ENCODE measurements at places on chromosomes 7 and 10.

- DNase-seq: no peak
Measured at GRCh38 chr10:73408061-73408460, 5.8 kb downstream of the ANXA7 start.

- DNase-seq: no peak
Measured at GRCh38 chr10:50211670-50212069, 39.6 kb downstream of the ASAH2 start.

GRCh38 chr7:75658369-75658768, 80.4 kb downstream of the HIP1 start:
- DNase-seq: no peak

DNA sequence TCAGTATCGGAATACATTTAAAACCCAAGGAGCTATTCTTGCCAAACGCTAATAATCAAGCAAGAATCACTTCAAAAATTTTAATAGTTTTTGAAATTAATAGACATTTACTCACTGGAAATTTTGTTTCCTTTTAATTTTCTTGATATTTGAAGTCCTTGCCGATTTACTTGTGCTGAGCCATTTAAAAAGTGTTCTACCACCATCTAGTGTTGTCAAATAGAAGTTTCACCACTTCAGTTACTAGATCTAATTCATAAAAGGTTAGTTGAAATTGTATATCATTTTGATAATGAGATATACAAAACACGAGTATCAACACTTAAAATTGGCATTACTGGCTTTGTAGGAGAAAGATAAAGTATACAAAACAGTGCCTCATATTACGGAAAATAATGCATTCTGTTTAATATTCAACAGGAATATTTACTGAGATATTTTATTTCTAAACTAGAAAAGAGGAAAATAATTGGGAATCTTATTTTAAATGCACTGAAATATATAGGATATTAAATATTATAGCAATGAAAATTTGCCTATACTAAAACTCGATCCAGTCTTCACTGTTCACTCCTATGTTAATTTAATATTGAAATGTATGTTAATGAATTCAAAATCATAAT, 664.8 kb upstream of the SEMA3D start:
- peak; percentile 31 for DNase-seq

- no peak for DNase-seq
Measured at GRCh38 chr7:109527833-109528232, 958.2 kb downstream of the DNAJB9 start.

GRCh38 chr10:14571866-14572507, 202.7 kb downstream of the FAM107B start:
- peak; percentile 46 for DNase-seq

DNA sequence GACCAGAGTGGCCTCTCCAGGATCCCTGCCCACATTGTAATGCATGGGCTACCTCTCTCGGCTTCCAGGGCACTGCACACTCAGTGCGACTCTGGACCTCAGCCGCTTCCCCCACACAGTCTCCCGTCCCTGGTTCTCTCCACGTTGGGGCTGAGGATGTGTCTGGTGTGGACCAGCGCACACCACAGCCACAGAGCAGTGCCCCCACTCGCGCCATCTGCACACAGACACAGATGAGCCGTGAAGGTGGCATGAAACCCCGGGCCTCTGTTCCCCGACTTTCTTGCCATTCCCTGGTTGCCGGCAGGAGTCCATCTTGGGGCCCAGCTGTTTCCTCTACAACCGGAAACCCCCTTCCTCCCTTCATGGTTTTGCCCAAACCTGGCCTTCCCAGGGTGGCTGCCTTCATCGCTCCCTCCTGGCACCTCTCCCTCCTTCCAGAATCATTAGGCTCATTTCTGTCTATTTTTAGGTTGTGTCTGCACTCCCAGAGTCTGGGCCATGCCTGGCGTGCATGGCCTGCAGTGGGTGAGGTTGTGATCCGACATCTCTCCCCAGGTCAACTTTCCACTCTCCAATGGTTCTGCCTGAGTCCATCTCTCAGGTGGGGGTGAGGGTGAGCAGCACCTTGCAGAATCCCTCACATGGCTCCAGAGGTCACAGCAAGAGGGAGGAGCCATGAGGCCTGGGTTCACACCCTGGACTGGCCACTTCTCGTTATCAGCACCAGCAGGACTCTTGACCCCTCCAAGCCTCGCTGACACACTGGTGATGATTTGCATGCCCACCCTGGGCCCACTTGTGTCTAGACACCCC, 10.1 kb downstream of the RASGEF1A start:
- no peak for DNase-seq

GRCh38 chr7:127189074-127189473, 63.7 kb downstream of the GRM8 start:
- no peak for DNase-seq

DNA sequence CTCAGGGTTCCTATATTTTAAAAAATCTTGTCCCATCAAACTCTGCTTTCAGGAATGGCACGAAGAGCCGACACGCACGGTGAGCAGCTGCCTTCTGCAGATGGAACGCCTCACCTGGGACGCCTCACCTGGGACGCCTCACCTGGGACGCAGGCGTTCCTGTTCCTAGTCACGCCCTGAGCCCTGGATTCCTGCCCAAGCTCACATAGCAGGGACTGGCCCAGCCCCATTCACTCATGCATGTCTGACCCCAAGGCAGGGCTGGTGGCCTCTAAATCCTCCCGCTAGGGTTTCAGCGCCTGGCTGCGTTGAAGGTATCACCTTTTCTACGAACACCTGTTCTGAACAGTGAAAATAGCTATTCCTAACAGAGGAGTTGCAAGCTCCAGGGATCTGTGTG, 49.8 kb downstream of the CARD11 start:
- DNase-seq: peak; percentile 51

DNA sequence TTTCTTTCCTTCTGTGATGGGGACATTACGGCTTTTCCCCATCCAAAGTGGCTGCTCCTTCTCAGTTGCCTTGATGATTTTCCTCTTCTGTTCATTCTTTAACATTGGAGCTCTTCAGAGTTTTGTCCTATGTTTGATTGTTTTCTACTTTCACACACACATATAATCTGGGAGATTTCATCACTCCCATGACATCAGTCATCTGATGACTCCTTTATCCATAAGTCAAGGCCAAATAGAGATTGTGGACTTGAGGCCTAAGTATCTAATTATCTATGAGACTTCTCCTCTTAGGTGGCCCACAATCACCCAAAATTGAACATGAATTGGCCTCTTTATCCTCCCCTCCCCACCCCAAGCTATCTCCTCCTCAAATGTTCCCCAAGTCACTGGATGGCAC, 5.3 kb upstream of the COL1A2 start:
- no peak for DNase-seq

- no peak for DNase-seq
Measured at GRCh38 chr7:22083704-22084240, 138.1 kb upstream of the CDCA7L start.

DNA sequence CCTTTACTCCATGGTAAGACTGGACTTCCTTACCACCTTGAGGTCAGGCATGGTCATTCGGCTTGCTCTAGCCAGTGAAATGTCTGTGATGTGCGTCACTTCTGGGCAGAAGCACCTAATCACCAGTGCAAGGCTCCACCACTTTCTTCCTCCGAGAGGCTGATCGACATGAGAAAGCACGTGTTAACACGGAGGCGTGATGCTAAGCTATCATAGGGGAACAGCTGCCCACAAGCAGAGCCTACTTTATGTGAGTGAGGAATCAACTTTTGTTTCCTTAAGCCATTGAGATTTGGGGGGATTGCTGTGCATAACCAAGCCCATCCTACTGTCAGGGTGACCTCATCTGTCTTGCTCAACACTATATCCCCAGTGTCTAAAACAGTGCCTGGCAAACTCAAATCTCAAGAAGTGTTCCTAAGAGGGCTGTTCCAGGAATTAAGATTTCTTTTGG, 23.1 kb upstream of the SAR1A start:
- DNase-seq: no peak

DNA sequence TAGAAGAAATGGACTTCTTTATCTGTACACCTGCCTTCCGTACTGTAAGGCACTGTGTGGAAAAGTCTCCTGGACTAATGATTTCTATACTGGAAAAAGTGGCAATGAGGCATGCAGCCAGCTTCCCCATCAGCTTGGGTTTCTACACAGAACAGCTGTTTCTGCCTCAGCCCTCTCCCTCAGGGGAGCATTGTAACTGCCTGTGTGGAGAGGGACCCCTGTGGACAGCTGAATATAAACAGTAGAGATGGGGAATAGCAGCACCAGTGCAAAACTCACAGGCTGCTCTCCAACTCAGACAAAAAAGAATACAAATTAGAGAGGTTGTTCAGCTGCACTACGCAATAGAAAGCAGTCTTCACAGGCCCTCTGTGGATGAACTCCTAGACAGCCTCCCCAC, 451.3 kb upstream of the MBL2 start:
- no peak for DNase-seq

DNA sequence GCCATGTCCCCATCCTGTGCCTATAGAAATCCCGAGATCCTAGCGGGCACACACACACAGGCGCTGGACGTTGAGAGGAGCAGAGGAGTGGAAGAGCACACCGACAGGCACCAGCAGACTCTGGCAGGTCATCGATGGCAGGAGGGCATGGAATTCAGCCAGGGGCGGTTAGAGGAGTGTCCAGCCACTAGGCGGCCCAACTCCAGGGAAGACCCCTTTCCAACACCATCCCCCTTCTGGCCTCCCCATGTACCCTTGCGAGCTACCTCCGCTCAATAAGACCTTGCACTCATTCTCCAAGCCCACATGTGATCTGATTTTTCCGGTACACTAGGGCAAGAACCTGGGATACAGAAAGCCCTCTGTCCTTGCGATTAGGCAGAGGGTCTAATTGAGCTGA, 356.0 kb upstream of the DPP6 start:
- no peak for DNase-seq

DNA sequence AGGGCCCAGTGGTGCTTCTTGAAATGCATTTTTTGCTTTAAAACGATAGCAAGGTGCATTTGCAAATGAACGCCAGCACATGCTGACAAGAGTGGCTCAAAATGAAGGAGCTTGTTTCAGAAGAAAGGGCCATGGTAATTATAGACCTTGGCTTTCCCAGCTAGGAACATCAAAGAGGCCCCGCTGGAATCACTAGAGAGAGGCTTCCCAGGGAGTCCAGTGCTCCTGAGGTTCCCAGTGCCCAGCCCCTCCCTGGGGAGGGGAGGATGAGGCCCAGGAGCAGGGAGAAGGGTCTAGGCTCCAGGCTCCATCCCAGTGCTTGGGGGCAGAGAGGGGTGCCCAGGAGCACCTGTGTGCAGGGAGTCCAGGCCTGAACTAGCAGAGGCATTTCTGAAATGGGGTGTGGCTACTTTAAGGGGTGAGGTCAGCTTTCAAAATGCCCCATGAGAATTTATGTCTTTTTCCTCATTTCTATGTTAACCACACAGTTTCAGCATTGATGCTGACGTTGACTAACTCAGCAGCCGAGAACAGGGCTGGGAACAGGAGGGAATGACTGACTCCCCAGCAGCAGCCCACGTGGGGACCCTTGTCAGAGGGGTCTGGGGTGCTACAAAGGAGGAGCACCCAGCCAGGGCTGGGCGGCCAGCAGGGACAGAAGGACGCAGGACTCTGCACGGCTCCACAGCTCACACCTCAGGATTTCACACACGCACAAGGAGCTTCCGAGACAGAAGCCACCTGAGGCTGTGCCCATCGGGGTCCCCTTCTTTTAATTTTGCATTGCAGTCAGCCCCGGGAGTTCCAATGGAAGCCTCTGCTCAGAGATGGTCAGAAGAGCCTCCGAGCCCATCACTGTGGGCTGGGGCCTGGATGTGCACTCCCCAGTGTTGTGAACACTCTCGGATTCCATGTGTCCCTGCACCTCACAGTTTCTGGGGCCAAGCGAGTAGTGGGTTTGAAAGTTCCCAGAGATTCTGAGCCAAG, 570.2 kb downstream of the PTPRN2 start:
- no peak for DNase-seq

- DNase-seq: no peak
Measured at GRCh38 chr7:3043544-3044371, at the start of gene CARD11. Gene CARD11, minus strand, starts transcription at chr7:3043867. Its CDS starts 85,361 bp downstream, at chr7:2958506.

GRCh38 chr10:25174461-25175230, at the start of gene GPR158:
Gene GPR158, plus strand, starts transcription at chr10:25175001. Its CDS starts 420 bp downstream, at chr10:25175421.
- DNase-seq: peak; percentile 75

- peak; percentile 34 for DNase-seq
Measured at GRCh38 chr10:9331583-9332008, 1277.1 kb downstream of the GATA3 start.

GRCh38 chr10:92290076-92290836, 622 bp downstream of the CPEB3 start:
- peak; percentile 20 for DNase-seq

GRCh38 chr10:114483575-114483974, 79.3 kb upstream of the AFAP1L2 start:
- no peak for DNase-seq

- DNase-seq: no peak
Measured at GRCh38 chr7:134777908-134778580, 1.4 kb upstream of the CALD1 start.

DNA sequence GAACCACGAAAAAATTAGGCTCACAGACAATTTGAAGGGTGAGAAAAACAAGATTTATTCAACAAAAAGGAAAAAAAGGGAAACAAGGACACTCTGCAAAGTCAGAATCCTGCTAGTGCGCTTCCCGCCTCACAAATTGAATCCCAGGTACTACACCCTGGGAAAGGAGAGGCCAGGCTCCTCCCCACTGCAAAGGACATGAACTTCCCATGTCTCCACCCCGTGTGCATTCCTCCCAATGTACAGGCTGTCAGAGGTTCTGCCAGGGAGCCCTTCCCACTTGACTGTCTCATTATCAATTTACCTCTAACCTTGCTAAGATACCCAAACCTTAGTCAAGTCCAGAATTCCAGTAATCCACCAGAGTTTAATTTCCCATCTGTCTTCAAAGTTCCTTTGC, 70.4 kb upstream of the CDK1 start:
- no peak for DNase-seq

- DNase-seq: no peak
Measured at GRCh38 chr10:101222683-101223273, 6.5 kb downstream of the LBX1 start.

- peak; percentile 39 for DNase-seq
Measured at GRCh38 chr10:67520924-67521520, 175.0 kb downstream of the CTNNA3 start.

- no peak for DNase-seq
Measured at GRCh38 chr10:48478469-48478868, 126.4 kb downstream of the ARHGAP22 start.

DNA sequence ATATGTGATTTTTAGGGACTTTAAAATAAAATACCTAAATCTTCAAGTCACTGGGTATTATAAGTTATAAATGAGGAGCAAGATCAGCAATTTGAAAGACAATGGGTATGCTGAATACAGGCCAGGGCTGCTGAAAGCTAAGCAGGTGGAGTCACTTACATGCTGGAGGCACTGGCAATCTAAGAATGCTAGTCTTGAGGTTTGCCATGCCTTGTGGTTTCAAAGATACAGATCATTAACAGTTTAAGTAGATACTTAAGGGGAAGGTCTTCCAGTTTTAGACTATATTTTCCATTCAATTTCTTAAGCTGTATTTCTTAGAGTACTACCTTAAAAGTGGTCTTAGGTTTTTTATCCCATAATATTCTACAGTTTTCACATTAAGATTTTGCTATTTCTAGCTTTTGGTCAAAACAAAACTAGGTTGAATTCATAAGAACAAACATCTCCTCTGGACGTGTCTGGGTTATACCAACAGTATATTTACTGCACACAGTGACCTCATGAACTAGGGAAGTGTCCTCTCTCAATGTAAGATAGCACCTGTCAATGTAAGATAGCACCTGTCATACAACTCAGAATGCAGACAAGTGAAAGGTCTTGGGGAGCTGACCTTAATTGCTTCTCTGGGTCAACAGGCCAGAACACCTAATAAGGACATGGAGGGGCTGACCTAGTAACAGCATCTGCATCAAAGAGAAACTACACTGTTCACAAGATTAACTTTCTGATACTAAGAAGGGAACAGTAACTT, 2.0 kb downstream of the SRI start:
- no peak for DNase-seq
